RCC 7860 (cell line): ENCODE measurements at places on chromosomes 12 and 14.
A peak's percentile ranks its signal among the peaks of the same experiment; 100 is the strongest.

GRCh38 chr14:75823334-75823733 is 158.5 kb downstream of the TGFB3 start:
- no peak for DNase-seq

GRCh38 chr14:44149597-44149996 is 357.5 kb downstream of the FSCB start:
- no peak for DNase-seq

- DNase-seq: no peak
Observed at GRCh38 chr12:7058163-7058845, 2.2 kb upstream of the C1S start.

- no peak for DNase-seq
Observed at GRCh38 chr12:108815875-108816594, 41.3 kb downstream of the SSH1 start.

- DNase-seq: no peak
Observed at GRCh38 chr14:67641902-67642749, 22.4 kb downstream of the ARG2 start.

GRCh38 chr12:1093166-1093751 is 102.2 kb downstream of the ERC1 start:
- peak; percentile 14 for DNase-seq

DNA sequence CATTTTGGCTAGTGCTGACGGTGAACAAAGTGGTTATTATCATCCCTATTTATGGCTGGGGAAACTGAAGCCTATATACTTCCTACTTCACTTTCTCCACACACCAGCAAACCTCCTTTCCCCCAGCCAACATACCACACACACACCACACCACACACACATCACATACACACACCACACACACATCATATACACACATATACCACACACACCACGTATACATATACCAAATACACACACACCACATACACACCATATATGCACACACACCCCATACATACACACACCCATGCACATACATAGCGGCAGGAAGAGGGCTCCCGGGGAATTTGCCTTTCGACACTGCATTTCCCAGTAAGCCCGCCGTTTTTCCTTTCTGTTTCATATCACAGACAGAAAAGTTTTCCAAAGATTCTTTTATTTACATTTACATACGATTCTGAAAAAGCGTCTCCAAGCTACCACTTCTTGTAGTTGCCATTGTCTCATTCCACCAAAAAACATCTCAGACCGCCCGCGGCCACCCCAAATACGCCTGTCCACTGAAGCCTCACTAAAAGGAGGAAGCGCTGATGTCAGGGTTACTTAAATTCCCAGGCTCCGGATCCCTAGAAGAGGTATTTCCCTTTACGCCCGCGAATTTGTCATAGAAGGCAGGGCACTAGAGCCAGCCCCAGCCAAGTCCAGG is 823 bp upstream of the RAB5B start:
- no peak for DNase-seq

- DNase-seq: no peak
Observed at GRCh38 chr12:3795066-3795465, 42.2 kb upstream of the CRACR2A start.

DNA sequence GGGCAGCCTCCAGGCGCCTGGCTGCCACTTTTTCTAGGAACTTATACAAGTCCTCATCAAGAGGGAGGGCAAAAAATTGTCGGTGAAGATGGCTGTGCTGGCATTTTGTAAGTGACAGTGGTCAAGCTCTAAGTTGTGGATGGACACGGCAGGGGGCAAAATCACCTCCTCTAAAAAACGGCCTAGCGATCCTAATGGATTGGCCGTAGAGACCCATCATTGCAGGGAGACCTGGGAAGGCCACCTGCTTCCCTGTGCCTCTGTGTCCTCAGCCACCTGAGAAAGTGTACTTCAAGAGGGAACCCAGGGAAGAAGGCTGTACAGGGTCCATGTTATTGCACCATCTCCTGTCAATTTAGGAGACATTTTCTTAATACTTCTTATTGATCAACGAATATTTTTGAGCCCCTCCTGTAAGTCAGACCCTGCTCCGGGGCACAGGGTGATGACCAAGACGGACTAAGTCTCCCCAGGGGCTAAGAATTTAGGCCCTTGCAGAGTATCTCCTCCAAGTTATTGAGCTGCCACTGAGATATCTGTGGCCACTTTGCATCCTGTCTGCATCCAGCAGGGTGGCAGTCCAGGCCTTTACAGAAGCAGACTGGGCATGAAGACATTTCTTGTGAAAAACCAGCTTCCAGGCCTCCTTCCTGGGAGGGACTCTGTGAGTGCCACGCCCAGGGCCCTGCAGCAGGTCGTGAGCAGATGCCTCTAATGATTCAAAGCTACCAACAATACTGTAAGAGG is 40.5 kb downstream of the PSMA6 start:
- DNase-seq: no peak

- no peak for DNase-seq
Observed at GRCh38 chr12:88409257-88409656, 171.0 kb downstream of the KITLG start.

- DNase-seq: no peak
Observed at GRCh38 chr14:65259000-65259399, 153.5 kb upstream of the FUT8 start.

DNA sequence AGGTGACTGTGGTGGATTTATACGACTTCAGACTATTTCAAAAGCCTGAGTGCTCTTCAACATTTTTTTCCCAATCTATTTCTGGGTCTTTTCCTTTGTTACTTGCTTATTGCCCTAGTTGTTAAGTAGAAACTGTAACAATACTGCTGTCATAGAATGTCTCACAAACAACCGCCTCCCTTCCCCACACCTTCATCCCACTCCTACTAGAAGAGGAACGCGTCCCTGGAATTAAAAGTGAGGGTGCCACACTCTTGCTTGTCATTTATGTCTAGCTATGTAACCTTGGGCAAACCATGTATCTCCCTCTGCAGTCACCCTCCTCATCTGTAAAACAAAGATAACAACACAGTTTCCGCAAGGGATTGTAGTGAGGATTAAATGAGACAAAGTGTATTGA is 8.6 kb downstream of the BRAP start:
- DNase-seq: no peak

DNA sequence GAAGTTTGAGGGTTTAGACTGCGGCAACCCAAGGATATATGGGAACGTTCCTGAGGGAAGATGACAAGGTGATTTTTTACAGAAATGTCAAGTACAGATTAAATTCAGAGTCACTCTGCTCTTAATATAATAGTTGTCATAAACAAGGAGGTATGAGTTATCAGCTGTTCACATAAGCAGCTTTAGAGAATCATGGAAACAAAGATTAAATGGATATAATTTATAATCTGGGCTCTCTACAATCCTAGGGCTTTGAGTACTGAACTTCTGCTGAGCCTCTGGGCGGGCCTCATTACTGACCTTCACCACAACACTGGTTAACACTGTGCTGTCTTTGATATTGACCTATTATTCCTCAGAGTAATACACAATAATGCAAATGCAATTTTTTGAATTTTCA is 577.8 kb downstream of the RPS29 start:
- no peak for DNase-seq
